NCI-H1105 (cell line): ENCODE measurements at places on chromosomes 2 and 18.

DNA sequence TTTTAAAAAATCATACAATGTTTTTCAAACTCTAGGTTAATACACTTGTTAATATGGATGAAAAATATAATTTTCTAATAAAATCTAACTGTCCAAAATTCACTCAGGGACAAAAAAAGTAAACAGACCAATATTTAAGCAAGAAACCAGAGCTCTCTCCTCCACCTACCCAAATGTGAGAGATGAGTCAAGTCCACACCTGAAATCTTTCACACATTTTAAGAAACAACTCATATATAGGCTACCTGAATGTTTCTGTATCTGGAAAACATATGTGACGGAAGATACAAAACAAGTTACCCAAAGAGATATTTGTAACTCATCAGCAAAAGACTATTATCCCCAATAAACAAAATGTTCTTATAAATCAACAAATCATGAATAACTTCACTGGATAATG is 20.2 kb downstream of the ZNF516 start:
- no peak for DNase-seq

- no peak for DNase-seq
These were observed 15.9 kb downstream of the RAPGEF4 start for GRCh38 chr2:172751564-172751963.

DNA sequence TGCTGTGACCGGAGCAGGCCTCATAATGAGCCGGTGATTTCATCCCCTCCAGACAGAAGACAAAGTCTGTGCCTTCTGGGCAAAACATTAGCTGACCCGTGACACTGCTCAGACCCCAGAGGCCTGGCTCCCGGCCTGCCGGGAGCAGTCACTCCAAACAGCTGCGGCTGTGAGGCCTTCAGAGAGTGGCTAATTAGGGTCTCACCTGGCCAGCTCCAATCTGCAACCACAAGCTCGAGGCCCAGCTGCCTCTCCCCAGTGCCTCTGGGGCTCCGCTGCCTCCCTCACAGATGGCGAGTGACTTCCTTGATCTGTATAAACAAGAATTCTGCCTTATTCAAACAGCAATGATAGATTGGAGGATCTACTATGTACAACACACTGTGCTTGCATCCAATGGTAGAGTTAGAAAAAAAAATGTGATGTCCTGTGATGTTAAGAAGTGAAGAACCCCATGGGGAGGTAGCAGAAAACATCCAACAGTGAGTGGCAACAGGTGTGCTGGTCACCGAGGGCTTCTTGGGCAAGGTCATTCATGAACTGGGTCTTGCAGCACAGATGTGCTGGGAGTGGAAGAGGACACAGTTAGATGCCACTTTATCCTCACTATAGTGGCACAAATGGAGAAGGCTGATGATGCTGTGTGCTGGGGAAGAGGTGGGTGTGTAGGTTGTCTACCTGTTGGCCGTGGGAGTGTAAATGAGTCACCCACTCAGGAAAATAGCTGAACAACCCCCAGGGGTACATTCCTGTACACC is 98.2 kb upstream of the ASAP2 start:
- no peak for DNase-seq

DNA sequence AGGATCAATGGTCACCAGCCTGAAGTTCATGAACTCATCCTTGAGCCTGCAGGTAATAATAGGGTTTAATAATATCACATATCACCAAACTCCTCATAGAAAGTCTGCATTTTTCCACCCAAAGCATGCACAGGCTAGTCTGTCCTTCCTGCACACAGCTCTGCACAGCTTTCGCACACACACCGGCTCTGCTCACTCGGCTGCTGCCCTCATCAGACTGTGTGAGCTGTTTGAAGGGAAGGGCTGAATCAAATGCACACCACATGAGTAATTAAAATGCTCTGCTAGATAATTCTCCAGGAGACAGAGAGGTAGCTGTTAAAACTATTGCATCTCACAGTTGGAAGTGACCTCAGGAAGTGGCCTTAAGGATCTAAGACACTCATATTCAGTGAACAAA is 108.4 kb upstream of the YPEL5 start:
- no peak for DNase-seq

DNA sequence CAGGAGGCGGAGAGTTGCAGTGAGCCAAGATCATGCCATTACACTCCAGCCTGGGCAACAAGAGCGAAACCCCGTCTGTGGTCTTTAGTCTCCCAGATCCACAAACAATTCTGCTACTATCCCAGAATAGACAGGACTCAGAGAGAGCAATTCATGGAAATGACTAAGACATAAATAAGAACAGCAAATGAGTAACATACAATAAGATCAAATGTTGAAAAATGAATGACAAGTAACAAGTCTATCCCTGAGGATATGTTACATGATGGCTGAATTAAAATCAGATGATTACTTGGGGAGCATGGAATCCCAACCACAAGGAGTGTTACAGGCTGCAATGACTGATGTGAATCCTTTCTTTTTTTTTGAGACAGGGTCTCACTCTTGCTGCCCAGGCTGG is 10.3 kb downstream of the ARL5A start:
- DNase-seq = no peak

DNA sequence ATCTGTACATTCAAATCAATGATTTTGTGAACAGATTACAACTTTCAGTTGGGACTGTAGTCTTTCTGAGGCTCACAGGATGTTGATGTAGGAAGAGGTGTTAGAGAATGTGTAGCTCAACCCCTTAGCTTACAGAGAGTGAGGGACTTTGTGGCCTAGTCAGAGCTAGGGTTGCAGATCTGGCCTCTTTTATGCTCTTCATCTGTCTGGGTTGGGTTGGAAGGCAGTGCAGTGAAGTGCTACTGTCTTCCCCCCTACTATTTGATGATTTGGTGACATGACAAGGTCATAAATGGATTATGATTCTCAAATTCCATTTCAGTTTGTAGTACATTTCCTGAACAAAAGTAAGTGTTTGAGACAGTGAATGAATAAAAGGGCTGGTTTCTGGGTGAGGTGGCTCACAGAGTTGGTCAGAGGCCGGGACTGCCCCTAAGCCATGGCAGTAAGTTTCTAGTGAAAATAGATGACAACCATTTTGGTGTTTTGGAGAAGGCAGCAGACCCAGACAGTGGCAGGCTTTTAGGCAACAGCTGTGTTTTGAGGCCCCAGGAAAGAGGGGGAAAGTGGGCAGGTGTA is 21.6 kb downstream of the MAP4K4 start:
- DNase-seq = no peak

DNA sequence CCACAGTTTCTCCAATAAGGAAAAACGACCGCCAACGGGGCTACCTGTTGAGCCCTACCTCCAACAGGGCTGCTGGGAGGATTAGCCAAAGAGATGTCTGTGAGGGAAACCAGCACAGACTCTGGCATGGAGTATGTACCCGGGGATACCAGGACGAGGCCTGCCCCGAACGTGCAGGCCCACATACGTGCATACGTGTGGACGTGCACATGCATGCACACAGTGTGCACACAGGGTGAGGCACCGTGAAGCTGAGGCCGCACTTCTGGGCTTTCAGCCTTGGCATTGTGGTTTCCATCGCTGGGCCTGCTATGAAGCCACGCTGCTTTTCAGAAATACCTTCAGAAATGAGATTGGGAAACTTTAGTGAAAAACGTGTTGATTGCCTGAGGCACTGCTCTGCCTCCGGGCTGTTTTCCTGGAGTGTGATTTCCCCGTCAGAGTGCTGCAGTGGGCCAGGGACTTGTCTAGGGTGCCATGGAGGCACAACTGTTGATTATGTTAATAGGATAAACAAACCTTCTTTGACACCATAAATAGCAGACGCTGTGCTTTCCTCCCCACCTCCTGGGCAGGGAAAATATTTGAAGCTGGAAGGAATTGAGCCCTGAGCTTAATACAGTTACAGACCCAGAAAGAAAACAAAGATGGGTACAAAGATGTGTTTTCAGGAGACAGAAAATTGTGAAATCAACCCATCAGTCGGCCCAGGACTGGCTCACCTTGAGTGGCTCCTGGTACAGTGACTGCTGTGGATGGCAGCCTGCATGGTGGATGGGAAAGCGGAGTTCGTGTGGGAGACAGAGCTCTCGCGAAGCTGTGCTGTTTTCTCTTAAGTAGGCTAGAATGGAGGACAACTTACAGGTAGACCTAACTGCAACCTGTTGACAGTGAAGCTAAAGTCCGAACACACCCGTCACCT is 182.3 kb downstream of the FAM210A start:
- no peak for DNase-seq

- DNase-seq = no peak
These were observed 111.8 kb downstream of the EPB41L3 start for GRCh38 chr18:5431836-5432575.

DNA sequence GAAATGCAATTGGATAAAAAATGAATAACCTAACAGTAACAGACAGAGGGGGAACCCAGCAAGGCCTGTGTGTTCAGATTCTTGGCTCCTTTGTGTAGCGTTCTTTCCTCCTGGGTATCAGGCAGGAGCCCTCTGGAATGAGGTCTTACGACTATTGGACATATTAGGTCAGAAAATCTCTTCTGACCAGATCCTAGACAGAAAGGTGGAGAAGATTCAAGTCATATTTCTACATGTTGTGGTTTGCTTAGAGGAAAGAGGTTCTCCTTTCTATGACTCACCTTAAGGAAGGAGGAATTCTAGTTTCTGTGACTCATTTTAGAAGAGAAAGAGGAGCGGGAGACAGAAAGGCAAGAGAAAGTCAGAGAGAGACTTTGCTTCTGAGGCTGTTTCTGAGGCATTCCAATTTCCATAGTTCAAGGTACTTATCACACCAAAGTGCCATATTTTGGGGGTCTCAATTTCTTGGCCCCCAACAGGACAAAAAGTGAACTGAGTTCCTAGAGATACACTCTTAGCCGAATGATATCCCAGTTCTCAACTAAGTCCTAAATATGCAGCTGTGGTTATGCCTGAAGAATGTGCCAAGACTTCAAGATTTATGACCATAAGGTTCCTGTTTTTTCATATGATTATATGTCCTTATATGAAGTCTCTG is 618.6 kb downstream of the ZEB2 start:
- no peak for DNase-seq

- peak; percentile 6 for DNase-seq
These were observed 2.8 kb downstream of the SP9 start for GRCh38 chr2:174337337-174338146.

DNA sequence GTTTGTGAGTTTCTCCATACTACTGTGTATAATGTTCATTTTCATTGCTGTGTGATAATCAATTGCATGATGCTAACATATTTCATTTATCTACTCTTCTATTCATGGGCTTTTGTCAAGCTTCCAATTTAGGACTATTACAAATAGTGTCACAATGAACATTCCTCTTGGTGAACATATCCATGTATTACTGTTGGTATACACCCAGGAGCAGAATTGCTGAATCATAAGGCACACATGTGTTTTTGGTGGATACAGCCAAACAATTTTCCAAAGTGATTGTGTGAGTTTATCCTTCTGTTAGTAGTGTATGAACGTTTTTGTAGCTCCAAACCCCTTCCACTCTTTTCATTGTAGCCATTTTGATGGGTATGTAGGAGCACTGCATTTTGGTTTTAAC is 101.6 kb upstream of the COPS8 start:
- no peak for DNase-seq

GRCh38 chr2:55093381-55093780 is 43.1 kb upstream of the RTN4 start:
- no peak for DNase-seq

GRCh38 chr2:238158018-238158508 is 707 bp upstream of the ERFE start:
- no peak for DNase-seq

- no peak for DNase-seq
These were observed 19.3 kb downstream of the TTC39C start for GRCh38 chr18:24033641-24034412.

- DNase-seq = peak; percentile 60
These were observed 111.3 kb downstream of the ESCO1 start for GRCh38 chr18:21489119-21489750.

DNA sequence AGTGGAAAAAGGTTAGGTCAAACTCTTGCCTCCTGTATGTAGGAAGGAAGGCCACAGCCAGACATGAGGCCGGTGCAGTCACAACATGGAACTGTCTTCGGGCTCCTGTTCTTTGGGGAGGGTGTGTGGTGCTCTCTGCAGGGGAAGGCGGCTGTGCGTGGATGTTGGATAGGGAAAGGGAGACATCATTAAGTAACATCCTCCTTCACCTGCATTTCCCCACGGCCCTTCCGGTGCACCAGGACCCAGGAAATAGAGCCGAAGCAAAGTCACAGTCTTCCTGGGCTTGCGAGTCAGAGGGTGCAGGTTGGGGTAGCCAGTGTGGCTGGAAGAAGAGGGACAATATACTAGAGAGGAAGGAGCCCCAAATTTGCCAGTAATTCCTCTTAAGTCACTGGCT is 78.9 kb upstream of the SMAD7 start:
- DNase-seq = no peak

DNA sequence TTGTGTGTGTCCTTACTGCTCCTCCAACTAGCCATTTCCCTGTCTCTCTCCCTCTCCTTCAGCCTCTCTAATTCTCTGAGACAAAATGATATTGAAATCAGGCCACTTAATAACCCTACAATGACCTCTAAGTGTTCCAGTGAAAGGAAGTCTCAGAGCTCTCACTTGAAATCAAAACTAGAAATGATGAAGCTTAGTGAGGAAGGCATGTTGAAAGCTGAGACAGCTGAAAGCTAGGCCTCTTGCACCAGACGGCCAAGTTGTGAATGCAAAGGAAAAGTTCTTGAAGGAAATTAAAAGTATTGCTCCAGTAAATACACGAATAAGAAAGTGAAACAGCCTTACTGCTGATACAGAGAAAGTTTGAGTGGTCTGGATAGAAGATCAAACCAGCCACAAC is 72.9 kb downstream of the PRKCE start:
- DNase-seq = no peak

GRCh38 chr2:128414946-128415778 is 96.5 kb upstream of the HS6ST1 start:
- no peak for DNase-seq

GRCh38 chr2:95526360-95527341 is 42.1 kb upstream of the TRIM43B start:
- peak; percentile 66 for DNase-seq

GRCh38 chr18:62738639-62739038 is 23.3 kb downstream of the PHLPP1 start:
- DNase-seq = no peak

DNA sequence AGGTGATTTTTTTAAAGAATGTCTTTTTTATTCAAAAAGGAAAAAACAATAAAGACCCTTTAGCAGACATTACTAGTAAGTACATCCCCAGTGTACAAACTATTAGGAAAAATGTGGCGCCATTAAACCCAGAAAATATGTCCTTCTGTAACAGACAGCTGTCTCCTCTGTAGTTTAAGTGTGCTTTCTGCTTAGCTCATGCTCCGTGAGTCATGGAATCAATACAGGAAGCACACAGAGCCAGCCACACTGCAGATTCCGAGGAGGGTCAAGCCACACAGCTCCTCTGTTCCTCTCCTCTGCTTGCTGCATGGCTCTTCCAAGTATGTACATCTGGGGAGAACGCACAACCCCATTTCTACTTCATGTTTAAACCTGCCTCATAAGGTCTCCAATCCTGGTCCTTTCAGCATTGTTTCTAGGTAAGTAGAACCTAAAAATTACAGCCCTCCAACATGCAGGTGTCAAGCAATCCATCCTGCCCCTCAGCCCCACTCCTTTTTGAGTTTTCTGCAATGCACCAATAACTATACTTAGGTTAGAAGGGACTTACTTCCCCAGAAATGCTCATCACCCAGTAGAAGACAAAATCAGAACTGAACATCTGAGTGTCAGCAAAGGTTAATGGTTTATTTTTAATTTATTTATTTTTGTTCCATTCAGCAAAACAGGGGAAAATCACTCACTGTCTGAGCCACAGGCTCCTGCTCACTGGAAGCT is 37.5 kb downstream of the ACVR1 start:
- DNase-seq = no peak

- no peak for DNase-seq
These were observed 51.4 kb downstream of the TRIB2 start for GRCh38 chr2:12767996-12768624.
